ENCODE measurements at places on chromosomes 13 and 19. TPM values are rescaled to one million over a fixed set of nuclear protein-coding genes. Genes with fewer than 3 reads are reported as not detected.

DNA sequence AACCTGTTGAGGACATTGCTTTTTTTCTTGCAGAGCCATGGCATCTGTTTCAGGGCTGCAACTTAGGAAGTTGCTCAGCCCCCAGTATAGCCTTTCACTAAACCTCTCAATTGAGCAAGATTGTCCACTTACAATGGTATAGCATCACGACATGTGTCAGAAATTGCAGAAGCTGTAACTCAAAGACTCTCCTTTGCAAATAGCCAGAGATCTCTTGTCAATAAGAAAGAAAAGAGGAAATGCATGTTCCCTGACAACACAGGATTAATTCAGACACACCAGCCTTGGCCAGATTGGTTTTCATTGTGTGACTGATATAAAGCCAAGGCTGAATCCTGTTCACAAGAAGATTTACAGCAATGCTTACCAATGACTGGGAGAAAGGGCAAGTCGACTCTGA lies 38.7 kb upstream of the CYSLTR2 start:
- no peak for DNase-seq

DNA sequence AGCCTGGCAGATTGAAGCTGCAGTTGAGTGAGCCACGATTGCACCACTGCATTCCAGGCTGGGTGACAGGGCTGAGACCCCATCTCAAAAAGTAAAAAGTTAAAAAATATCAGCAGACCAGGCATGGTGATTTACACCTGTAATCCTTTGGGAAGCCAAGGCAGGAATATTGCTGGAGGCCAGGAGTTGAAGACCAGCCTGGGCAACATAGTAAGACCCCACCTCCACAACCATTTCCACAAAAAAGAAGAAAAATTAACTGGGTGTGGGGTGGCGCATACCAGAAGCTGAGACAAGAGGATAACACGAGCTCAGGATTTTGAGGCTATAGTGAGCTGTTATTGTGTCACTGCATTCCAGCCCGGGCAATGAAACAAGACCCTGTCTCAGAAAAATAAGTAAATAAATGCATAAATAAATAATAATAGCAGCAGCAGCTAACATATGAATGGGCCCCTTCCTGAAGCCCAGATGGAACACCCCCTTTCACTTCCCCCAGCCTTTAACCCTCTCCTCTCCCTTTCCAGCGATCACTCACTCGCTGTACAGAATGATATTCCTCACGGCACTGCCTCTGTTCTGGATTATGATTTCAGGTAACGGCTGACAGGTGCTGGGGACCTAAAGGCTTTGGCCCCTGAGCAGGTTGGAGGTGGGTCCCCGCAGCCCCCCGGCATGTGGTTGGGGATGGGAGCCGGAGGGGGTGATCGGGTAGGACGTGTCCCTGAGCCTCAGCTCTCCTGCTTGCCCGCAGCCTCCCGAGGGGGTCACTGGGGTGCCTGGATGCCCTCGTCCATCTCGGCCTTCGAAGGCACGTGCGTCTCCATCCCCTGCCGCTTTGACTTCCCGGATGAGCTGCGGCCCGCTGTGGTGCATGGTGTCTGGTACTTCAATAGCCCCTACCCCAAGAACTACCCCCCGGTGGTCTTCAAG lies 3.2 kb downstream of the MAG start:
- DNase-seq: no peak

The ZNF536 gene
- not detected for total RNA-seq

The RNF225 gene
- not detected for total RNA-seq

- no peak for DNase-seq
Measured at GRCh38 chr19:49690079-49690655, 749 bp upstream of the CPT1C start.

DNA sequence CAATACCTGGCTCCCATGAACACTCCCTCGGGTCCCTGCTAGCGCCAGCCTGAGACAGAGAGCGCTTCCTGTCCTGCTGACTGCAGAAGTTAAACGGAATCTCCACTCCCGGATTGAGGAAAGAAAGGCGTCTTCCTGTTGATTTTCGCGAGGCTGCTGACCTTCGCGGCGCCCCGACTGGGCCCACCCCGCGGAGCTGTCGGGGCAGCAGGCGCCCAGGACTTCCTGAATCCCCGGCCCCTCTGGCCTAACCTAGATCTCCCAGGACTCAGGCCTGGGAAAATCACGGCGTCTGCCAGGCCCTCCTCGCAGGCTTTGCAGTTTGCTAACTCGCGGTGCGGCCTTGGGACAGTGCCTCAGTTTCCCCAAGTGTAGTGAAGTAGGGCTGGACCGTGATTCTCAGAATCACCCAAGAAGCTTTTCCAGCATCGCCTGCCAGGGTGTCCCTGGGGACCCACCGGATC lies 108.8 kb downstream of the KCTD15 start:
- DNase-seq: no peak

DNA sequence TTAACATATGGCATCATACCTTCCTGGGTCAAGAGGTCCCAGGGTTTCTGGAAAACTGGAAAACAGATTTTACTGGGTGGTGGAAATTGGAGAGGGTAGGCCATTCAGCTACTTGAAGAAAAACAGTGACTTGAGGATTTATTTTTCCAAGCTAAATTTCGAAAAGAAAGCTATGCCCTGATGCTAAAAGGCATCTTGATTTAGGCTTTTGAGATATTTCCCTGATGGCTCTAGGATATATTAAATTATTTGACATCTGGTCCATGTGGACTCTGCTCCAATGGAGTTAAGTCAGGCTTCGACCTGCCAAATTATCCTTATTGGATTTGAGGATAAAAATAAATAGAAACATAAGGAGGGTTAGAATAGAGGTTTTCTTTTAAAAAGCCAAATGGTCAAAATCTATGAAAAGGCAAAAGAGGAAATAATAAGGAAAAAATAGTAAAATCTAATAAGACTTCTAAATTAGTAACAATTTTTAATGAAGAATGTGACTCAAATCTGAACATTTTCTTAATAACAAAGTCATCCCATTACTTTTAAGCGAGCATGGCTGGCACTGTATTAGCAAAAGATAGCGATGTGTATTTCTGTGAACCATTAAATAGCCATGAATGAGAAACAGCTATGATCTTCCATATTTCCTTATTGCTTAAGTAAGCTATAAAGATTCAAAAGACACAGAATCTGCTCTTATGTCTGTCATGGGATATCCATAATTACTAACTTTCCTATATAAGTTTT lies 190.0 kb upstream of the MIR17HG start:
- no peak for DNase-seq

DNA sequence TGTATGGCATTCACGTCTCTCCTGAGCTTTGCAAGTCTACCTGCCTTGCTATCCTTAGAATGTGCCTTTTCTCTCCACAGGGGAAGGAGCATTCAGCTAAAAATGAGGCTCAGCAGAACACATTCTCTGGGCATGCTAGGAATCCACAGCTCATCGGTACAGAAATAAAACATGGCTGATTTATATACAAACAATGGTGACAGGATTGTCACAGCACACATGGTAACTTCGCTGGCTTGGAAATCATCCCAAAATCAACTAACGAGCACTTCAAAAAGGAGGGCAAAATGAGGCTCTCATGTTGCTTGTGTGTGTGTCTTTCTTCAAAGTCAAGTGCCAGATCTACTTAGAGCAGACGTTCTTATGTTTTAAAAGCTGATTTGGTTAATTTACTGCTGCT lies 373.0 kb downstream of the FGF14 start:
- no peak for DNase-seq

- DNase-seq: peak; percentile 57
Measured at GRCh38 chr19:3818466-3818865, 32.3 kb upstream of the MATK start.
